Ureter (tissue), 1 donor: ENCODE measurements at places on chromosomes 4 and X. TPM values are rescaled to one million over a fixed set of nuclear protein-coding genes. Genes with fewer than 3 reads are reported as not detected.

DNA sequence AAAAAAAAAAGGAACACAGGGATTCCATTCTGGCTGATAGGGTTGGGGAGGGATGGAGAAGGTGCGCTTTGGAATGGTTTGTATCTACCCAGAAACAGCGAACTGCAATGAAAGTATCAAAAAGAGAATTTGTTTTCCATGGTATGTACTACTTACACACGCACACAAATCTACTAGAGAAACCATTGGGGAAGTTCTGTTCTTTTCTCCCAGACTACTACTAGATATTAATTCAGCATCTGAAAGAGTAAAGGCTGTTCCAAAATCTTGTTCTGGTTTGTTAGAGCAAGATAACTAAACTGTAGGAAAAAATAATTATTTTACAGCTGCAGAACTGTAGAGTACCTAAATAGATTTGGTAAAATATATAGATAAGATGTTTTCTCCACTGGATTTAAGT lies 118.4 kb downstream of the CBR4 start:
- no peak for DNase-seq

GRCh38 chrX:119427024-119427794 lies 28.1 kb downstream of the SLC25A43 start:
- DNase-seq: no peak

DNA sequence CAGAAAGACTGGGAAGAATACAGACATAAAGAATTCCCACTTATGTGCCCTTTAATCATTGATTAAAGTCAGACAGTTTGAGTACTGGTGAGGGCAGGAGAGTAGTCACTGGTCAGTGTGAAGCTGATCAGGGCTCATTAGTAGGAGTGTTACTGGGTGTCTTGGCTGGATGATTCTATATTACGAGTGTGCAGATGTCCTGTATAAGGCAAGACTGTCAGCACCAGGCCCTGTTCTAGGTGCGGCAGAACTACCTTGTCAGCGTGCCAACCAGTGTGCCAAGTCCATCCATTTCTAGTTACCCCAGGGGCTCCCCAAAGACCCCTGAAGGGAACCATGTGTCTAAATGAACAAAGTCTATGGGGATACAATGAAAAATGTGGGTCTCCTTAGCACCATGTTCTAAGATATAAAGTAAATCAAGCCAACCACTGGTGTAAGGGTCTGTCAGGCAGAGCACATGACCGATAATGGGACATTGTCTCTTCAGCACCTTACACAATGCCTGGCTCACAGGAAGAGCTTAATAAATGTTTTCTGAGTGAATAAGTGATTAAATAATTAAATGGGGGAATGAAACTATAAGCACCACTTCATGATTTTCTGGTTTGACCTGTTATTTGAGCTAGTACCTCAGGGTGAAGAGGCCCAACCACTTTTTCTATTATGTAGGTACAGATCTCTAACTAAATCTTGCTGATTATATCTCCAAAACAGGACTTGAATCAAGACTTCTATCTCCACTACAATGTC lies 205.0 kb downstream of the CAMK2D start:
- no peak for DNase-seq

IQSEC2 gene
- total RNA-seq: 31.7 TPM

DNA sequence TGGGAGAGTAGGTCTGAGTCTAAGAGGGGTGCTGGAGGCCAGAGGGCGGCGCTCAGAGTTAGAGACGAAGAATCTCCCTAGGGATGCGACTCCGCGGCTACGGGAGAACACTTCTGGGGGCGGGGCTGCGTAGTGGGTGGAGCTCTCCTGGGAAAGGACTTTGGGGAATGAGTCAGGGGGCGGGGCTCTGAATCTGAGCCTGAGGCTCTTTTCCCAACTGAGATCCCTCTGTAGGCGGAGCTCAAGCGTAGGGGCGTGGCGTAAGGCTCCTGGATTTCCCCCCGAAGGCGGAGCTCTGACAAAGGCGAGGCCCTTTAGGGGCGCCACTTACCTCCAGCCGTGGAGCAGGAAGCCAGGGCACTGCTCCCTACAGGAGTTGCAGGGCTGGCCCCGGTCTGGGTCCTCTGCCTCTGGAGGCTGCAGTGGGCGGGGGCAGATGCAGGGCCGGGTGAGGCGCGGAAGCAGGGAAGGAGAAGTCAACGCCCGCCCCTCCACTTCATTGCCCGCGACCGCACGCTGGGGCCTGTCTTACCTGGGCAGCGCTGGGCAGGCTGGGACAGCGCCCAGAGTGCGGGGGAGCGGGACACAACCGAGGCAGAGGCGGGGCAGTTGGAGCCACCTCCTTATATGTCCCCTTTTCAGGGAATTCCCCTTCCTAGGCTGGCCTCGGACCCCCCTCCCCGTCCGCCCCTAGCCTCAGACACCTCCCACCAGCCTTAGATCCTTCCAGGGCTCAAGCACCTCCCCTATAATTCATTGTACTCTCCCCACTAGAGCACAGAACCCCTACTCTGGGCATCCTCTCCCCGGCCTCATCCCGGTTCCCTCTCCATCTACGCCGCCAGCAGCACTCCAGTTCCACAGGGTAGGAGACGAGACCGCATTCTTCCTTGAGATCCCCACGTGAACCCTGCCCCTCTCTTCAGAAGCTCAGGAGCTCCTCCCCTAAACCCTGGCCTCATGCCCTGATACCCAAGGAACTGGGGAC lies 1.6 kb downstream of the PRICKLE3 start:
- DNase-seq: peak; percentile 93

- no peak for DNase-seq
Observed at GRCh38 chrX:42710452-42710851, 67.5 kb downstream of the PPP1R2C start.

- DNase-seq: no peak
Observed at GRCh38 chr4:126794363-126794762, 838.4 kb upstream of the INTU start.

DNA sequence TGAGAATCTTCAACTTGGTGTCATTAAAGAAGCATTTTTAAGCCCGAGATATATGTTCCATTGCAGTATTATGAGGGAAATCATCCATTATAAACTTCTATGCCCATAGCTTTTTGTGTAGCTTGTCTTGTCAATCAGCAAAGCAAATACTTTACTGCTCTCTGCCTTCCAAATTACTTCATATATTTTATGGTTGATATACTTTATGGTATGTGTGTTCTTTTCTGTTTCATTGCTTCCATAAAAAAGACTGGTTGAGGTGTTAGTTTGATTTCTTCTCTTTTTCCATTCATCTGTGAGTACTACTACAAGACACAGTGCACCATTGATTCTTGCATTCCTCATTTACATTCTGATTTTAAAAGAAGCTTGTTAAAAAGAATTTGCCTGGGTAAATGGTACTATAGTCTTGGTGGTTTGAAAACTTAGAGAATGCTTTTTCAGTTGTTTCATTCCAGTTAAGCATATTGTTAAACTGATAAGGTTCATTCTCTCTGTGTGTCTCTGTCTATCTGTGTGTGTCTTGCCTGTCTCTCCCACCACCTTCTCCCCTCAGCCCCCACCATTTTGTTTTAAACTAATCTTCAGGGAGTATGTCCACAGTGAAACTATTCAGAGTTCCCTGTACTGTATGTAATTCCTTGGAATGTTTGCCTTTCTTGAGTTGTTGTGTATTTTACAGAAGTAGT lies 27.1 kb downstream of the STAG2 start:
- DNase-seq: no peak

- no peak for DNase-seq
Observed at GRCh38 chrX:98637451-98637850, 1753.7 kb downstream of the RPA4 start.

SPIN3 gene
- total RNA-seq: 23.8 TPM

PRSS12 gene
- total RNA-seq: 2.4 TPM

- DNase-seq: no peak
Observed at GRCh38 chr4:72613959-72614358, 44.9 kb upstream of the ADAMTS3 start.

COL25A1 gene
- 3.4 TPM for total RNA-seq

DNA sequence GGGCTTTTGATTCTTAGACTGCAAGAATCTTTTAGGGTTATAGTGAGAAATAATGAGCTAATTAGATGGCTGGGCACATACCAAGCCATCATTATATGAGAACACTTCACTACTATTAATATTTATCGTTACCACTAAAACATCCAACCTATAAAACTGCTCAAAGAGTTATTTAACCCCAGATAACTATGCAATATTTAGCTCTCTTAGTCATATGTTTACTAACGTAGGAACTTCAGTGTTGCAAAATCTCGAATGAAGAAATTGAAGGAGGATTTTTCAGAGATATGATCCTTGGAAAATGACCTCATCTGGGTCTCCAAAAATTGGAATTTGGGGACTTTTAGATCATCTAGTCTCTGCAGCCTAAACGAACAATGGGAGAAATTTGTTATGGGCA lies 265.0 kb upstream of the RPS6KA3 start:
- DNase-seq: no peak

CXCL8 gene
- 0.44 TPM for total RNA-seq

BTK gene
- total RNA-seq: 7.9 TPM

SHROOM3 gene
- total RNA-seq: 35.5 TPM

HTRA3 gene
- 17.5 TPM for total RNA-seq

MGAT4D gene
- total RNA-seq: not detected

DNA sequence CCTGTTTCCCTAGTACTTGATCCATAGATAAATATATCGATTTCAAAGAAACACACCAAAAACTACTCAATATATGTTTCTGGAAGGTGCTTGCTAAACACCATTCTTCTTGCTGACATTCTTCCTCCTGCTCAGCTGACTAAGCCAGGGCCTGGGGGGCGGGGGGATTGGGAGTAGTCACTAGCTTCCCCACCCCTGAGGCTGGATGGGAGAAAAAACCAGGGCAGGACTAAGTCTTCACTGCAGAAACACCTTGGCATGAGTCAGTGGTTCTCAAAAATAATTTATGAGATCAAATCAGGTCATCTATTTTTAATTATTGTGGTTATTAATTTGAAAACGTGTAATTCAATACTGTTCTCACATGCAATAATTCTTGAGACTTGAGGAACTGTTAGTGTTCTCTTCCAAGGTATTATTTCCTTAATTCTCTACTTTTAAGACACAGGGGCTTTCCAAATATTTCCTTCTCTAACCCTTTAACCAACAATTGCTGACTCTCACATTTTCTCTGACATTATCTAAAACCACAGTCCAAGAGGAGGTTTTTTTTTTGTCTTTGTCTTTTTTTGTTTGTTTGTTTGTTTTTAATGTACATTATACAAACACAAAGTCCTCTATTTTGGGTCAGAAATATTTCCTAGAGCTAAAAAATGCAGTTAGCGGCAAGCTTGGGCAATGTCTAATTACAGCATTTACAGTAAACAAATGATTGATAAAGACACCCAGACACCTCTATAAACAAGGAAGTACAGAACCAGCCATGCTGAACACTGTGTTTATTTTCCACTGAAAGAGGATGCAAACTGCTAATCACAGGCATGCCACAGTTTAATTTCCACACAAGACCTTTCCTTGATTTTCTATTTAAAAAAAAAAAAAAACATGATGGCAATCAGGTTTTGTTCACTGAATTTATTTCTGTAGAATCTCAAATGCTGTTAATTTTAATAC lies 120.3 kb upstream of the USP9X start:
- DNase-seq: no peak

FGG gene
- total RNA-seq: 0.57 TPM

DNA sequence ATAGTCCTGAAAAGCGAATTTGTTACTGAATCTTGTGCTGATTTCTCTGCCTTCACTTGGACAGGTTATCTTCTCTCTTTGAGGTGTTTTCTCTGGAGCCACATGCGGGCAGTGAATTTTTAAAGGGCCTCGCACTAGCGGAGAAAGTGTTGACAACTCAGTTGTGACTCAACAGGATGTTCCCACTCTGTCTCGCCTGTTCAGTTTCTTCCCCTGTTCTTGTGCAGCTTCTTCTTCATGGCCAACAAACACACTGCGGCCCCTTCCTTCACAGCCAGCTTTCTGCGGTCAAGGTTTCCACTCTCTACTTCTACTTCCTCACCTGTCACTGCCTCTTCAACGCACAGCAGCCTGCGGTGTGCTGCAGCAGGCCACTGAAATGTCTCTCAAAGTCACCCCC lies 1.1 kb upstream of the SHROOM4 start:
- no peak for DNase-seq

PSAPL1 gene
- not detected for total RNA-seq

DNA sequence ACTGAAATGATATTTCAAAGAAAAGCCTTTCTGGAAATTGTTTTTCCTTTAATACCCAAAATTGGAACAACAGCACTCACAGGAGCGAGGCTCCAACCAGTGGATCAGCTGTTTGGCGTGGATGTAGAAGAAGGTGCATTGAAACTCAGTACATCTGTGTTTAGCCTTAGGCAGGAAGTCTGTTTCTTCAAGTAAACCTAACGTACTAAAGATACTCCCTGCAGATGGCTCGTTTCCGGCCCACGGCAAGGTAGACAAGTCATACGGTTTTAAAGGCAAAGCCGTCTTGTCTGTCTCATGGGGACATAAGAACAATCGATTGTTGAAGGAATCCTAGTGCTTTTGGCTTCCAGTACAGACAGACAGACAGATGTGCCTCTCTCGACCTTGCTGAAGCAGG lies 50.0 kb upstream of the CLCN4 start:
- DNase-seq: no peak

MTCP1 gene
- total RNA-seq: 17.7 TPM

DNA sequence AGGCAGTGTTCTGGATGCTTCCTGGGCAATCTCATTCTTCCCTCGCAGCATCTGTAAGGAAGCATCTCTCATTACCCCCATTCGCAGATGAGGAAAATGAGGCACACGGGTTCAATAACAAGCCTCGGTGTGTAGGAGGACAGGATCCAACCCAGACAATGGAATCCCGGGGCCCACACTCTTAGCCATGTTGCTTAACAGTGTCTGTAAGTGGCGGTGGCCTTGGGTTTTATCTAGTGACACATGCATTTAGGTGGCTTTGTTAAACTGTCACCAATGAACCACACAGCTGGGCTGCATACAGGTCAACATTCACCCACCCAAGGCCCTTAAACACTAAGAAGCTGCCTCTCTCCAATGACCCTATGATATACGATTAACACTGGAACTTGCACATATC lies 22.6 kb downstream of the RELL1 start:
- DNase-seq: no peak

OPRPN gene
- not detected for total RNA-seq

PDE6B gene
- total RNA-seq: 15.1 TPM

DNA sequence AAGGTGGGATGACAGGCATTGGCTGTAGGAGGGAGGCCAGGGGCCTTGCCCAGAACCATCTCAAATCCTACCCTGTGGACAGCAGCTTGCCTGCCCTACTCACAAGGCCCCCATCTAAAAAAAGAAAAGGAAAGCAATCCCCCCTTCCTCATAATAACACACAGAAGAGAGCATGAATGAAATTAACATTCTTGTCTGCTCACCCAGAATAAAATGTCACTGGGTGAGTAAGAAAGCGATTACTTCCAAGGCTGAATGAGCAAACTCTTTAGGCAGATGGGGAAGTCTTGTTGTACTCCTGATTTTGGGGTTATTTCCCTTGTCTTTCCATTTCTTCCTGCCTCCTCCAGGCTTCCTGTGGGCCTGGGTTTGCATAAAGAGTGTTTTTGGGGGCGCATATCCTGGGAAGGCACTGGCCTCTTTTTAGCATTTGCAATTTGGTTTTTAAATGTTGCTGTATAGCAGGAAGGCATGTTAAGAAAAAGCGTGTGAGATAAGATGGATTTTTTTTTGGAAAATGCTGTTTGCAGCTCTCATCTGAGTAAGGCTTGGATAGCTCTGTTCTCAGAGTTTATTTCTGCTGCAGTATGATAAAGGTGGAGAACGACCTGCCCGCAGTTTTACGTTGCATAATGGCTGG lies 248.3 kb upstream of the GATB start:
- DNase-seq: no peak

DAPP1 gene
- total RNA-seq: 25.3 TPM

ADAM29 gene
- not detected for total RNA-seq

NUDT10 gene
- total RNA-seq: 4.6 TPM
